ENCODE measurements at places on chromosomes 2 and 18.

DNA sequence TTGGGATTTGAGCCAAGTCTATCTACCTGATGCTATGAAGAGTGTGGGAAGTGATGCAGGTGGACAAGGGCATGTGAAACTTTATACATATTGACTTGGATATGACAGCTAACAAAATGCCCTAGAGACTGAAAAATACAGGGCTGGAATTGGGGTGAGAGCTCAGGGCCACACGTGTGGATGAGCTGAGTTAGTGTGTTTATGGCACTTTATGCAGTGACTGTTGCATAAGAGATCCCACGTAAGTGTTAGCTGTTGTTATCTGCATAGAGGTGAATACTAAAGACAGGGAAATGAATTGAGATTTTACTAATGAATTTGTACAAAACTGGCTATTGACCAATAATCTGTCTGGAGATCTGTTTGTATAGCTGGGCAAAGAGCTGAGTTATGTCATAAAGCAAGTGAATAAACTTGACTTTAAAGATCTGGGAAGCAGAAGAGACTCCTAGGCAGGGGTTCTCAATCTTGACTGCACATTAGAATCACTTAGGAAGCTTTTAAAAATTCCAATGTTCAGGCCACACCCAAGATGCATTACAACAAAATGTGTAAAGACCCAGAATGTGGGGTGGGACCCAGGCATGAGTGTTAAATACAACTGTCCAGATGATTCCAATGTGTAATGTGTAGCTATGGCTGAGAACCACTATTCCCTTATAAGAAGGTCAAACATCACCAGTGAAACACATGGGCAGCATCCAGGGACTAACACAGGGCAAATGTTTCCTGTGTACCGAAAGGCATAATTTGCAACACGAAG, 74.2 kb upstream of the STK17B start:
- no peak for DNase-seq
- H3K36me3 ChIP-seq: no peaks in the 10 kb centered on the region
- H3K27ac ChIP-seq: no peak overlapping the region
- no peaks in the 10 kb centered on the region for H3K27me3 ChIP-seq
- H3K4me3 ChIP-seq: no peak overlapping the region

DNA sequence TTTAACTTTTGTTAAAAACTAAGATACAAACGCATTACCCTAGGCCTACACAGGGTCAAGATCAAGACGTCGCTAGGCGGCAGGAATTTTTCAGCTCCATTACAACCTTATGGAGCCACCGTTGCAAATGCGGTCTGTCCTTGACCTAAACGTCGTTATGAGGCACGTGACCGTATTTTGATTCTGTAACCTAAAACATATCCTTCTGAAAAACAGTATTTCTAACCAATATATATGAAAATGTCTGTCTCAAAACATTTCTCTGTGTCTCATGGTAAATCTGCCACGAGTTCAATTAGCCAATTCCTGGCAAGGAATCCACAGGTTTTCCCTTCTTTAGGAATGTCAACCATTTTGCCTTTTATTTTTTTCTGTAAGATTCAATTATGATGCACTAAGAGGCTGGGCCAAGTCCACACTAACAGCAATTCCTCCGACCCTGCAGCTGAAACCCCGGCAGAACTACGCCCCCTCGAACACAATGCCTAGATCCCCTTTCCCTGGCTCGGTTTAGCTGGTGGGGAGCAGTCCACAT, 1.7 kb downstream of the RTN4 start:
- no peaks in the 10 kb centered on the region for H3K27me3 ChIP-seq
- no peaks in the 10 kb centered on the region for H3K36me3 ChIP-seq
- H3K4me1 ChIP-seq: peaks cover 8% of the 10 kb centered on the region
- no peak overlapping the region for H3K27ac ChIP-seq
- DNase-seq: peak; percentile 61
- H3K4me3 ChIP-seq: peak overlapping the region; percentile 93

DNA sequence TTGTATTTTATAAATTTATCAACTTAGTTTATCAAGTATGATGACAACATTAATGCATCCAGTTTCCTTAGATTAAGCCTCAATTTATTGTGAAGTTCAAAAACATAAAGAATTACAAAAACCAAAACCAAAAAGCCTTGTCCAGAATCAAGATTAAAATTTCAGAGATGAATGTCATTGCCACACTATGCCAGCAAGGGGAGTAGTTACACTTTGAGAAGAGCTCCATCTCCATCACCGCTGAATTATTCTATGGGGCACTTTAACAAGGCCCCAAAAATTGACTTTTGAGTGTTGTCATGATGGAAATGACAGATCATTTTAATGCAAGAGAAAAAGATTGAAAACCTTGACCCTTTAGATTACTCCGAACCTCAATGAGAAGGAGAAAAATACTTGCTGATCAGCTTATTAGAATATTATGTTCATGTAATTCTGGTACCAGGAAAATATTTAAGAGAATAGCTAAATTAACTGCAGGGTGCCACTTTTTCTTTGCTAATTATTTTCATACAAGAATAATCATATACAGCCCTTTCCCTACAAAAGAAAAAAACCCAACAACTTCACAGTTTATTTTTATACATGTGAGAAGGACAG, 152.5 kb upstream of the AQP4 start:
- peak; percentile 25 for DNase-seq
- H3K4me3 ChIP-seq: no peak overlapping the region
- no peaks in the 10 kb centered on the region for H3K27me3 ChIP-seq
- H3K4me1 ChIP-seq: peaks cover 4% of the 10 kb centered on the region

GRCh38 chr2:50546790-50547189, 485.1 kb downstream of the NRXN1 start:
- no peak overlapping the region for H3K27ac ChIP-seq
- H3K4me3 ChIP-seq: no peak overlapping the region
- no peaks in the 10 kb centered on the region for H3K36me3 ChIP-seq

GRCh38 chr18:6682437-6683111, 46.9 kb upstream of the ARHGAP28 start:
- H3K27ac ChIP-seq: no peak overlapping the region
- no peak overlapping the region for H3K4me3 ChIP-seq
- no peaks in the 10 kb centered on the region for H3K27me3 ChIP-seq
- peaks cover 2% of the 10 kb centered on the region for H3K4me1 ChIP-seq

All from mesendoderm (in vitro differentiated cells).